Kidney tubule cell (primary cell): ENCODE measurements at places on chromosomes 13 and 19.

DNA sequence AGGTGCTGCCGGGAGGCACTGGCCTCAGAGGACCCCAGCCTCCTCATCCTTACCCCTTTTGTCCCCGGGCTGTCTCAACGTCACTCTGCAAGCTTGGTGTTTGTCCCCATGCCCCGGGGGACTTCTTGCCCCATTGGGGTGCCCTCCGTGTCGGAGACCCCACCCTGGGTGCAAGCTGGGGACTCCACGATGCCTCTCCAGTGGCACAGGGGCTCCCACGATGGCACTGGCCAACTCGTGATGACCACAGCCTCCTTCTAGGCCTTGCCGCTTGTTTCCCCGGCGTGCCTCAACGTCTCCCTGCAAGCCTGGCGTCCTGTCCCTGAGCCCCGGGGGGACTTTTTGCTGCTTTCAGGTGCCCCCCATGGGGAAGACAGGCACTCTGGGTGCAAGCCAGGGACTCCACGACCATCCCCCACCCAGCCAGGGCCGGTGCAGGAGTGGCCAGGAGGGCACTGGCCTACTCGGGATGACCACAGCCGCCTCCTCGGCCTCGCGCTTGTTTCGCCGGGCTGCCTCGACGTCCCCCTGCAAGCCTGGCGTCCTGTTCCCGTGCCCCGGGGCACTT is 237.0 kb downstream of the TUBA3C start:
- DNase-seq: no peak

DNA sequence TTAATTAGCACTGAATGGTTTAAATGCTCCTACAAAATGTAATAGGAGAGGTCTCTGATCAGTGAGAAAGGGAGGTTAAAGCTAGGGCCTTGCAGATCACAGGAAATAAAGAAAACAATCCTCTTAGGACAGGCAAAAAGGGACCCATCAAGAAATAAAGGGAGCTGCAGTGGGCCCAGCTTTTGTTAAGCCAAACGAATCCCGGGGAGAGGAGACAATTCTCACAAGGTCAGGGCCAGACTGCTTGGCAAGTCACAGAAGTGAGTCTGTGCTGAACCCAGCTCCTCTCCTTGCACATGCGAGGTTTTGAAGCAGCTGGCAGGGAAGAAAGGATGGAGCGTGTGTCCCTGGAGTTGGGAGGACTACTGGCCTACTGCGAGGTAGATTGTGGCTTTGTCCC is 285.8 kb downstream of the COG6 start:
- DNase-seq: no peak

- DNase-seq: peak; percentile 64
These were observed 109.7 kb downstream of the NUFIP1 start for GRCh38 chr13:44879452-44880058.

GRCh38 chr13:20016649-20017364 is 58.3 kb downstream of the ZMYM2 start:
- DNase-seq: no peak

GRCh38 chr19:11323601-11324078 is 15.8 kb downstream of the RAB3D start:
- no peak for DNase-seq
